ENCODE measurements at places on chromosomes 4 and X.

GRCh38 chr4:15131551-15131950 is 129.3 kb downstream of the CPEB2 start:
- no peak for DNase-seq

GRCh38 chr4:170758988-170759387 is 669.2 kb upstream of the AADAT start:
- DNase-seq, result no peak

DNA sequence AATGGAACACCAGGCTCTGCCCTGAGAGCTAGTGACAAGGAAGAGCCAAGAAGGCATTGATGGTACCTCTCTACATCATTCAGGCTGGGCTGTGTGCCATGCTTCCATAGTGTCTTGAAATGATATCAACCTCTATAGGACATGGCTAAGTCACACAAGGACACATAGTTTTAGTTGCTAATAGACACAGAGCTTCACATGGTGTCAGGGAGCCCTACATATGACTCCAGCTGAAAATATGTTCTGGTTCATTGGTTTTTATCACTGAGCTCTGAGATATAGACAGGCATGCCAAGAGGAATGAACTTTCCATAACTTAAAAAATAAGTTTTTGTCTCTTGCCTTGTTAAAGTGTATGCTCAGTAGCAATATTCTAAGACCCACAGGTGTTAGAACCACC is 72.1 kb upstream of the PRKG2 start:
- DNase-seq, result no peak

GRCh38 chrX:126342859-126343258 is 176.8 kb upstream of the DCAF12L2 start:
- DNase-seq, result no peak

GRCh38 chr4:819401-820229 is 6.3 kb downstream of the CPLX1 start:
- DNase-seq, result no peak

DNA sequence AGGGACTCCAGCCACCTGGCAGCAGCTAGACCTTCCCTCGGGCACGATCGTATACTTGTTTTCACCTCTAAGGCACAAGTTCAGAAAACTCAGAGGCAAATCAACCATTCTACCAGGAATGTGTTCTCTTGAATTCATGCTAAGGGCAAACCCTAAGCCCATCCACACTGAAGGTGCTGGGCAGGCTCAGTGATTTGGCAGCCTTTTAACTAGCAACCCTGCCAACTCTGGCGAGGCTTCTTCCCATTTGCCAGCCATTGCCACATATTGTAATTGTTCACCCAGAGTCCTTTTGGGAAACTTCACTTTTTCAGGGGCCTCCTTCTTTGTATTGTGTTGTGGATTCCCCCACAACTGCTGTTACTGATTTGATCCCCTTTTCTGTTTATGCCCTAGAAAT is 298.6 kb upstream of the LDB2 start:
- no peak for DNase-seq

GRCh38 chr4:11949355-11949754 is 520.7 kb upstream of the HS3ST1 start:
- no peak for DNase-seq

GRCh38 chrX:132443196-132444135 is 45.4 kb downstream of the MBNL3 start:
- no peak for DNase-seq

GRCh38 chrX:96791559-96791958 is 92.1 kb upstream of the RPA4 start:
- no peak for DNase-seq

- no peak for DNase-seq
Measured at GRCh38 chrX:106378616-106379015, 210.5 kb downstream of the PWWP3B start.

- DNase-seq, result no peak
Measured at GRCh38 chr4:81626851-81627250, 155.1 kb upstream of the RASGEF1B start.

GRCh38 chr4:13970349-13970748 is 342.8 kb upstream of the BOD1L1 start:
- no peak for DNase-seq

GRCh38 chrX:149865390-149865789 is 15.6 kb upstream of the MAGEA8 start:
- DNase-seq, result no peak

GRCh38 chrX:153781428-153782047 is 697 bp downstream of the SRPK3 start:
- no peak for DNase-seq

GRCh38 chrX:2609431-2610238 is 81.5 kb upstream of the CD99 start:
- no peak for DNase-seq

GRCh38 chr4:124092541-124092984 is 620.0 kb downstream of the ANKRD50 start:
- DNase-seq, result no peak

DNA sequence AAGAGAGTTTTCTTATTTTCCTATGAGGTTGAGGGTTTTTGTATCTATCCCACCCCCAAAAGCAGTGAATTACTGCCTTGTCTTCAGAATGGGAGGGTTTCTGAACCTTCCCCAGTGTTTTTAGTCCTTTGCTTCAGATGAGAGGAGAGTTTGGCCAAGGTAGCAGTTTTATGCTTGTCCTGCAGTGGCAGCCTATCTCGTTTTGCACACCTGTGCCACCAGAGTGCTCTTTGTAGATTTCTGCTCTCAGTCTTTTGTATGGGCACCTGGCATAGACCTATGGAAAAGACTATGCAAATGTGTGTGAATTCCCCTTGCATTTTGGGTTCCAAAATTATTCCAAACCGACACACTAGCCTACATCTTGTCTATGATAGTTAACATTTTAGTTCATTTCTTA is 5.8 kb downstream of the TBC1D19 start:
- DNase-seq, result no peak

- no peak for DNase-seq
Measured at GRCh38 chr4:160009656-160010493, 907.0 kb downstream of the RAPGEF2 start.

DNA sequence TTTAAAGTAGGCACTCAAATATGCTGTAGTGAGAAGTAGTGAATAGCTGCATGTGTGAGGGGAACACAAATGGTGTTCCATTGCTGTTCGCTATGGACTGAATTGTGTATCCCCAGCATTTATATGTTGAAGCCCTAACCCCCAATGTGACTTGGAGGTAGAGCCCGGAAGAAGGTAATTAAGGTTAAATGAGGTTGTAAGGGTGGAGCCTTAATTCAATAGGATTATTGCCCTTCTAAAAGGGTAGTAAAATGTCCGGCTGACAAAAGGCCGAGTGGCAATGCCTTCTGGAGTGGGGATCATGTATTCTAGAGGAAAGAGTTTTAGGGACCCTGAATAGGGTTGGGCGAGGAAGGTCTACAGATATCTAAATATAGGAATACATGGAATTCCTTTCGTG is 168.9 kb upstream of the NUDT10 start:
- no peak for DNase-seq

- DNase-seq, result no peak
Measured at GRCh38 chrX:550514-550913, 80.1 kb upstream of the SHOX start.

- DNase-seq, result no peak
Measured at GRCh38 chr4:14087459-14087858, 459.9 kb upstream of the BOD1L1 start.

GRCh38 chrX:44675362-44676024 is 132.8 kb upstream of the FUNDC1 start:
- no peak for DNase-seq

DNA sequence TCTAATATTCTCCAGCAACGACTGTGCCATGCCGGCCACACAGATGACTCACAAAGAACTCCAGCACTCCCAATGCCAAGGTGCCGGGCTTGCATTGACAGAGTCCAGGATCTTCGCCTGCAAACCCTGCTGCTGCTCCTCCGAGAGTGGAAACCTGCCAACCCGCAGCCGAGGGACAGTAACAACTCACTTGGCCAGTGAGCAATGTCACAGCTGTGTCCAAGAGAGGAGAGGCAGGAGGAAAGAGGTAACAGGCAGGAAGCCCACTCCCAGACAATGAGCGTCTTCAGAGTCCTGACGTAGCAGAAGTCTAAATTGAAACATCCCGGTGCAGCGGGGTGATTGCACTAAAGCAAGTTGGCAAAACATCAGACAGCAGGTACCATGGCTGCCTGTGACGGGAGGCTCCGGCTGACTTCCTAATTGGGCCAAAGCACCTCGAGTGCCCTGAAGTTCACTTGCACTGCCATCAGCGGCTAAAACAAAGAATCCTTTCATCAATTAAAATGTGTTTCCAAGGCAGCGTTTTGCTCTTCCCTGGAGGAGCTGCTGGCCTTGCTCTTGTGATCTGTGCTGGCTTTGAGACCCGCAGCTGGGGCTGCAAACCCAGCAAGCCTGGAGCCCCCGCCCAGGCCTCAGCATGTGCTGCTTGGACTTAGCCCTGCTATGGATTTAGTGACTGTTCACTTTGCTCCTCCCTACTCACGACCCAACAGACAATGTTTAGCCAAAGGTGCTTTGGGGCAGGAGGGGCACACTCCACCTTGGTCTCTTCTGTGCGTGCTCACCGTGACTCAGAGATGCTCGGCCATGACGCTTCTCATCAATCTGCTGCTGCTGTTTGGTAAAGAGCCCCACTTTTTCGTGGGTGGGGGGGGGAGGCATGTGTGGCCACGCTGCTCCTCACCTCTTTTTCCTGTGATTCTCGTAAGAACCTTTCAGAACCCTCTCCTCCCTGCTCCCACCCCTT is 36.5 kb downstream of the DCTD start:
- no peak for DNase-seq

DNA sequence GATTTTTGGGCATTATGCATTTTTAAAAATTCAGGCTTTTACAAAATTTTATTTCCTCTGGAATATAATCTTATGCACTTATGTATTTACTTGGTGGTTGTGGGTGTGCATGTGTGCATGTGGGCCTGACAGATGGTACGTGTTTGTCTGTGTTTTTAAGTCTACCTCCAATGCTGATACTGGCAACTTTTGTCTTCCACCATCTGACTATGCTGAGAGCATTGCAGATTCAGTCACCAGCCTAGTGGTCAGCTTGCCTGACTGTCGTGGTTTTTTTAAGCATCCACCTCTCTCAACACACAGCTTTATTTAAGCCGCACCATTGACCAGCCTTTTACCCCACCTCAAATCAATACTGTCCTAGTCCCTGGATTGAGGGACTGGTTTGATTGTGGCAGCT is 37.1 kb downstream of the FSTL5 start:
- no peak for DNase-seq

DNA sequence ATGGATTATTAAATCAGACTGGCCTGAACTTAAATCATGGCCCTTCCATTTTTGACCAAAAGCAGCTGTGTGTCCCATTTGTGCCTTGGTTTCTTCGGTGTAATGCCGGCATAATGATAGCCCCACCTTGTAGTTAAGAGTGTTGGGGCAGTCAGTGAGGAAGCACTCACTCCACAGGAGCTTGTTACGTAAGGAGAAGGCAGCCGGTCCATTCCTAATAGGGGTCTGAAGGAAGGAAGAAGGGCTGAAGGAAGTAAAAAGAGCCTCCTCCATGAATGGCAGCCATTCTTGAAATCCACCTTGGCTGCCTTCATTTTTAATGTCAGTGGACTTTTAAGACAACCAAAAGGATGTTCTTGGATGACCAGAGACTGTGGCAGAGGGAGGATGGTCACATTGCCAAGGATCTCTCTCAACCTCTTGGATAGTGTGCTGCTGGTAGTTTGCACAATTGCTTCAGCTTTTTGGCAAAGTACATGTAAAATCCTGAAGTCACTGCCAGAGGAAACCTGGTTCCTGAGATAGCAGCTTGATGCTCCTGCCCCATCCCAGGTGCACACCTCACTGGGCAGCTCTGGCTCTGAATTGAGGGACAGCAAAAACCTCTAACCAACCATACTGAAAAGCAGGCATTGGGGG is 113.5 kb downstream of the PTTG2 start:
- no peak for DNase-seq

DNA sequence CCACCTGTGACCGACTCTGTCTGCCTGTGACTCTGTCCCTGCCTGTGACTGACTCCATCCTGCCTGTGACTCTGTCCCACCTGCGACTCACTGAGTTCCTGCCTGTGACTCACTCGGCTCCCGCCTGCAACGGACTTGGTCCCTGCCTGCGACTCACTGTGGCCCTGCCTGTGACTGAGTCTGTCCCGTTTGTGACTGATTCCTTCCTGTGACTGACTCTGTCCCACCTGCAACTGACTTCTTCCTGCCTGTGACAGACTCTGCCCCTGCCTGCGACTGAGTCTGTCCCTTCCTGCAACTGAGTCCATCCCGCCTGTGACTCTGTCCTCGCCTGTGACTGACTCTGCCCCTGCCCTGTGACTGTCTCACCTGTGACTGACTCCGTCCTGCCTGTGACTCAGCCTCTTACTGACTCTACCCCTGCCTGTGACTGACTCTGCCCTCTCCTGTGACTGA is 9.6 kb upstream of the UVSSA start:
- peak; percentile 66 for DNase-seq

- DNase-seq, result no peak
Measured at GRCh38 chr4:113893546-113893945, 85.9 kb downstream of the ARSJ start.

GRCh38 chr4:2165391-2165790 is 76.5 kb downstream of the HAUS3 start:
- DNase-seq, result no peak

- no peak for DNase-seq
Measured at GRCh38 chr4:175790083-175790482, 22.0 kb downstream of the GPM6A start.

DNA sequence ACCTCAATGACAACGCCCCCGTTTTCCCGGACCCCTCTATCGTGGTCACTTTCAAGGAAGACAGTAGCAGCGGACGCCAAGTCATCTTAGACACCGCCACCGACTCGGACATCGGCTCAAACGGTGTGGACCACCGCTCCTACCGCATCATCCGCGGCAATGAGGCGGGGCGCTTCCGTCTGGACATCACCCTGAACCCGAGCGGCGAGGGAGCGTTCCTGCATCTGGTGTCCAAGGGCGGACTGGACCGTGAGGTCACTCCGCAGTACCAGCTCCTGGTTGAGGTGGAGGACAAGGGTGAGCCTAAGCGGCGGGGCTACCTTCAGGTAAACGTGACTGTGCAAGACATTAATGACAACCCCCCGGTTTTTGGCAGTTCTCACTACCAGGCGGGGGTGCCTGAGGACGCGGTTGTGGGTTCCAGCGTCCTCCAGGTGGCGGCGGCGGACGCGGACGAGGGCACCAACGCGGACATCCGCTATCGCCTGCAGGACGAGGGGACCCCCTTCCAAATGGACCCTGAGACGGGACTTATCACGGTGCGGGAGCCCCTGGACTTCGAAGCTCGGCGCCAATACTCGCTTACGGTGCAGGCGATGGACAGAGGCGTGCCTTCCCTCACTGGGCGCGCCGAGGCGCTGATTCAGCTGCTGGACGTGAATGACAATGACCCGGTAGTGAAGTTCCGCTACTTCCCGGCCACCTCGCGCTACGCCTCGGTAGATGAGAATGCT is 2.2 kb downstream of the FAT4 start:
- no peak for DNase-seq

- DNase-seq, result no peak
Measured at GRCh38 chr4:176034499-176034898, 31.1 kb upstream of the WDR17 start.

DNA sequence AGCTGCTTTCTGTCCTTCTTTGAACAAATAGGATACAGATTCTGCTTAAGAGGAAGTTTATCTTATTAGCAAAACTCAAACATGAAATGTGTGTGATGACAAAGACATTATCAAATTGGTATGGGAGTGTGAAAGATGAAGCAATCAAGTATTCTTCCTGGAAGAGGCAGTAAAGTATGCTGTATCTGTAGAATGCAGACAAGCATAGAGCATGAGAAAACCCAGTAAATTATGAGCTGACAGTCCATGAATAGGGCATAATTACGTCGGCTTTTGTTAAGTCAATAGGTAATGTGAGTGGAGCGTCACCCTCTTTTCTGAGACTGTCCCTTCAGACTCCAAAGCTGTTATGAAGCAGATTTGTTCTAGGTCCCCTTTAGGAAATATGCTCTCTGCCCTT is 458.6 kb upstream of the NWD2 start:
- DNase-seq, result no peak
